DMS53 (cell line): ENCODE measurements at places on chromosomes 6 and 20.
A peak's percentile ranks its signal among the peaks of the same experiment; 100 is the strongest.

GRCh38 chr20:189611-190010, at the start of gene DEFB128:
Gene DEFB128, minus strand, starts transcription at chr20:189711. Its CDS starts 88 bp downstream, at chr20:189623.
- no peak for DNase-seq

DNA sequence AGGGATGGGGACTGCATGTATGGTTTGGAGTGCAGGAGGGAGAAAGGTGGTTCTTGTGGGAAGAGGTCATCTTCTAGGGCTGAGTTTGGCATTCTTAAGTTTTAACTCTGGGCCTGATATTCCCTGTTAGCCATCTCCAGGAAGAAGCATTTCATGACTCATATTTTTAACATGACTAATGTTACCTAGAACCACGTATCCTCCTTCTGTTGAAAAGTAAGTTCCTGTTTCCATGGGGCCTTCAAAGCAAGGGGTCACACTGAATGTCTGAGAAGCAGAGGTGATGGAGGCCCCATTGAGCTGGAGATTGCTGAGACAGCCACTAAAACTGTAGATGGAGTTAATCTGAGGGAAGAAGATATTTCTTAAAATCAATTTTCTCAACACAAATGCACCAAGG, 30.2 kb downstream of the FAM229B start:
- DNase-seq: peak; percentile 3

- no peak for DNase-seq
Measured at GRCh38 chr6:150456902-150457643, 88.3 kb downstream of the IYD start.

GRCh38 chr20:37071481-37071911, 24.3 kb downstream of the RBL1 start:
- DNase-seq: peak; percentile 43

DNA sequence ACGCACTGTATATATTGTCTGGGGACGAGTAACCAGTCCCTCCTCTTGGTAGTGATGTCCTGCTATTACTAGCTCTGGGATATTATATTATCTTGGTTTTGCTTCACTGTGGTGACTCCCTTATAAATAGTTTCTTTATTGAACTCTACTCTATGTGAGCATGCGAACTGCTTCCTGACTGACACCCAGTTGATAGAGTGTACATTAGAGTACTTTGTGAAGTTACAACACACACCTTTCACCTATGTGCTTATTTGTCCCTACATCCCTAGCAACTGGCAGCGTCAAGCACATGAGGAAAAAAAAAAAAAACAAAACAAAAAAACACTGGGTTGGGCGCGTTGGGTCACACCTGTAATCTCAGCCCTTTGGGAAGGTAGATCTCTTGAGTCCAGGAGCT, 67.3 kb upstream of the TENT5A start:
- DNase-seq: no peak

DNA sequence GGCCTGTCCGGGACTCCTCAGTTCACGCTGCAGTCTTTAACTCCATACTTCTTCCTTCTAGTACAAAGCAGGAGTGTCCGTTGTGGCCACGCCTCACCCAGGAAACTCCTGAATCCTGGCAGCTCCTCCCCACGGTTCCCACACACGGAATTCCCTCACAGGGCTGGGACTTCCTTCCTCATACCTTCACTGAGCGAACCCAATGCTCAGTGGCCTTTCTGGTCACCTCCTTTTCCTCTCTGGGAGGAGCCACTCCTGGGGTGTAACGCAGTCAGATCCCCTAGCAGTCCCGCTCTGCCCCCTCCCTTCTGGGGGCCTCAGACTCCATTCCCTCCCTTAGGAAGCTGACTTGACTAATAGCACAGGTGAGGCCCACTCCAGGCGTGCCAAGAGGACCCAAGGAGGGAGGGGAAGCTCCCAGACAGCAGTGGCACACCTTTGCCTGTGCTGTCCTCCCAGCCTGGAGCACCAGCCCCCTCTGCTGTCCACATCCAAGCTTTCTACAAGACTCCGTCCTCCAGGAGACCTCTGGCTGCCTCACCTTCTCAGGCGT, at the start of gene SLC52A3:
Gene SLC52A3 (minus strand): TSS at position 75 of the 553 bp plus-strand sequence. CDS start 2,726 bp downstream, outside the sequence.
- peak; percentile 30 for DNase-seq

- DNase-seq: peak; percentile 71
Measured at GRCh38 chr20:13243826-13244376, 22.8 kb downstream of the ISM1 start.

DNA sequence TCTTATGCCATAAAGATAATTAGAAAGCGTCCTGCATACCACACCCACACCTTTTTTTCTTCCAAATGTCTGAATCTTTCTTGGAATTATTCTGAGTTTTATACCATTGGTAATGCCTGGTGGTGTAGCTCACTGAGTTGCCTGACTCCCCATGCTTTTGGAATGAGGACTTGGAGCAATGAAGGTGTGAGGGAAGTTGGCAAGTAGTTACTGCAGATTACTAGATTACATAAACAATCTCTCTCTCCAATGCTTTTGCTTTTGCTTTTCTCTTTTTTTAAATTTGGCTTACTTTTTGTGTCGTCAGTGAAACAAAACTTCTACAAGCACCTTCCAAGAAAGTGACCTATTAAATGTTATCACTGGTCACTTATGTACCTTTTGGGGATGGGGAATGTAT, 406.1 kb upstream of the SOX4 start:
- no peak for DNase-seq

DNA sequence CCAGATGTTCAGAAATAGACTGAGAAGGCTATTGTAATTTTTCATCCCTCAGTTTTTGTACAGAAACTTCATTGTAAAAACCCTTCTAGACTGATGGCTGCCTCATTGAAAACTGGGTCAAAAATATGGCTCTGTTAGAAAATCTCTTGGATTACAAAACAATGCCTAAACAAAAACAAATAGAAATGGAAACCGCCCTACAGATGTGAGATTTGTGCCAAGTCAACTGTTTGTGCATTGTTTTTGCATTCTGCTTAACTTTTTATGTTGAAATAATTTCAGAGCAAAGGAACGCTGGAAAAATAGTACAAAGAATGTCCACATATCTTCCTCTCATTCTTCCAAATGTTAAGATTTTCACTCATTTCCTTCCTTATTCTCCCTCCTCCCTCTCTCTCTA, 425.1 kb downstream of the FOXA2 start:
- no peak for DNase-seq

DNA sequence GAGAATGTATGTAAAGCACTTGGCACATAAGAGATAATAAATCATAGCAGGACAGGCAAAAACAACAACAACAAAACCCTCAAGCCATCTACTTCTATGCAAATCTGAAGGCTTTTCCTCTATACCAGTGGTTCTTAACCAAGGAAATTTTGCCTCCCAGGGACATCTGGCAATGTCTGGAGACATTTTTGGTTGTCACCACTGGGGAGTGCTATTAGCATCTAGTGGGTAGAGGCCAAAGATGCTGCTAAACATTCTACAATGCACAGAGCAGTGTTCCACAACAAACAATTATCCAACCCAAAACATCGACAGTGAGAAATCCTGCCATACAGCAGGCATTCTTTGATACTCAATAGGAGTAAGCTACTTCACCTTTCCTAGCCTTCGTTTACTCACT, 28.2 kb downstream of the NDRG3 start:
- DNase-seq: peak; percentile 49

- no peak for DNase-seq
Measured at GRCh38 chr6:112443179-112444065, 96.3 kb downstream of the RFPL4B start.

DNA sequence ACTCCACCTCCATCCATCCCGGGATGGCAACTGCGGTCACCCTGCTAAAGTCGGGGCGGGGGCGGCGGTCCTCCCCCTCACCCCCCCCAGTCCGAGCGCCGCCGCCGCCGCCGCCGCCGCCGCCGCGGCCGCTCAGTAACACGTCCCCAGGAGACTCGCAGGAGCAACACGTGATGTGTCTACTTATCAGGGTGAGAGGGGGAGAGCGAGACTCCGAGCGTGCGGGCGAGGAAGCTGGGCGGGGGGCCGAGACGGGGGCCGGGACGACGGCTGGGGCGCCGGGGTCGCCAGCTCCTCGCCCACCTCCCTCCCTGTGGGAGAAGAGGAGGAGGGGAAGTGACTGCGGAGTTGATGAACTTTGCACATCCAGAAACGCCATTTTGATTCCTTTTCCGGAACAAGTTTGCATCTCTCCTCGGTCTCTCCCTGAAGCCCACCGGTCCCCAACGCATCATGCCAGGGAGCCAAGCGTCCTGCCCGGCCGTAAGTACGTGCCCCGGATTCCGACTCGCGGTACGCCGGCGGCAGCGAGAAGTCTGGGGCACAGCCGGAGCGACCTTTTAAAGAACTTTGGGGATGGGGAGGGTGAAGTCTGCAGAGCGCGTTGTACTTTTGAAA, at the start of gene RREB1:
Gene RREB1 (plus strand): TSS at position 384 of the 618 bp plus-strand sequence. CDS start 73,951 bp downstream, outside the sequence.
- DNase-seq: peak; percentile 82

DNA sequence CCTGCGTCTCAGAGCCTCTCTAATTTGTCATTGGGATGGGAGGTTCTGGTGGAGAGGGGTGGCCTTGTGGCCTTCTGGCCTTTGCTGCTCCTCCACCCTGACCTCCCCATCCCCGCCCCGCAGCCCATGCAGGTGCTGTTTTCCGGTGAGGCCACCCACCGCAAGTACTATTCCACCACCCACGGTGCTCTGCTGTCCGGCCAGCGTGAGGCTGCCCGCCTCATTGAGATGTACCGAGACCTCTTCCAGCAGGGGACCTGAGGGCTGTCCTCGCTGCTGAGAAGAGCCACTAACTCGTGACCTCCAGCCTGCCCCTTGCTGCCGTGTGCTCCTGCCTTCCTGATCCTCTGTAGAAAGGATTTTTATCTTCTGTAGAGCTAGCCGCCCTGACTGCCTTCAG, 171.8 kb upstream of the RNF24 start:
- no peak for DNase-seq

DNA sequence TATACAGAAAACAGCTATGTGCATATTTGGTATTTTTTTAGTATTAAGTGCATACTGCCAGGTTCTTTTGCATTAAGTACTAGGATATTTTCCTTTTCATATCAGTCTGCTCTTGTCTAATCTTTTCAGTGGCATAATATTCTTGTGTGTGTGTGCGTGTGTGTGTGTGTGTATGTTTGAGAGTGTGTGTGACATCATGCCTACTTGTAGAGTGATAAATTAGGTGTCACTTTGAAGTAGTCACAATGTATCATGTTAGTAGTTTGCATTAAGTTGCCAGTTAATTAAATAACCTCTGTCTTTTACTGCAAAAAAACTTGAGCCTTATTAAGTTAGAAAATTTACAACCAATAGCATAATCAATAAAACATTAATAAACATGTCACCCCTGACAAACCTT, 65.3 kb downstream of the CD83 start:
- no peak for DNase-seq

DNA sequence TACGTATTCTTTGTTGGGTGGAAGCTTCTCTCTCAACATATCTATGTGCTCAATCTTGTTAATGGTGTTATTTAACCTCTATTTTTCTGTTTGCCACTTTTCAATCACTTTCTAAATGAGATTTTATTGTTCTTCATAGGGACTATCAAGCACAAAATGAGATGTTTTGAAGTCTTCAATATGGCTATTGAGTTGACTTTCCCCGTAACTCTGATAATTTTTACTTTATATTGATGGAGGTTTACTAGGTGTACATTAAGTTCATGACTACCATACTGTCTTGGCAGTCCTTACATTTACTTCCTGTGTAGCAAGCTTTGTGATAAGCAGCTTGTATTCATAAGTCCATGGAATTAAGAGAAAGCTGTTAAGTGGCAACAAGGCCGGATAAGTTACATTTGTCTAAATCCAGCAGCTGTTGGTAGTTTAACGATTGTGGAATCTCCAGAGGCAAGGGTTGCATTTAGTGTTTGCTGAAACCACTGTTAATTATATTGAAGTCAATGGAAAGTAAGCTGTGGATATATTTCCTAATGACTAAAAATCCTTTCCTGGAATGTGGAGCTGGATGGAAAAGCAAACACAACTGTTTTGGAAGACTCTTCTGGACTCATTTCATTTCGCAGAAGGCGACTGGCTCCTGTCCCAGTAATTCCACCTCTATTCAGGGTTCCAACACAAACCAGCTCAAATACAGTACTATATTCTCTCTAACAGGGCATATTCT, 57.3 kb upstream of the SMIM29 start:
- no peak for DNase-seq
